ENCODE measurements at places on chromosomes 4 and X.

- no peak for DNase-seq
These were observed 19.4 kb upstream of the KLHL8 start for GRCh38 chr4:87239821-87240220.

- DNase-seq: no peak
These were observed 124.9 kb upstream of the CYSLTR1 start for GRCh38 chrX:78452356-78452755.

GRCh38 chr4:150229520-150229919, 151.3 kb downstream of the DCLK2 start:
- DNase-seq: no peak

- no peak for DNase-seq
These were observed 229.0 kb downstream of the ANK2 start for GRCh38 chr4:113278324-113278934.

DNA sequence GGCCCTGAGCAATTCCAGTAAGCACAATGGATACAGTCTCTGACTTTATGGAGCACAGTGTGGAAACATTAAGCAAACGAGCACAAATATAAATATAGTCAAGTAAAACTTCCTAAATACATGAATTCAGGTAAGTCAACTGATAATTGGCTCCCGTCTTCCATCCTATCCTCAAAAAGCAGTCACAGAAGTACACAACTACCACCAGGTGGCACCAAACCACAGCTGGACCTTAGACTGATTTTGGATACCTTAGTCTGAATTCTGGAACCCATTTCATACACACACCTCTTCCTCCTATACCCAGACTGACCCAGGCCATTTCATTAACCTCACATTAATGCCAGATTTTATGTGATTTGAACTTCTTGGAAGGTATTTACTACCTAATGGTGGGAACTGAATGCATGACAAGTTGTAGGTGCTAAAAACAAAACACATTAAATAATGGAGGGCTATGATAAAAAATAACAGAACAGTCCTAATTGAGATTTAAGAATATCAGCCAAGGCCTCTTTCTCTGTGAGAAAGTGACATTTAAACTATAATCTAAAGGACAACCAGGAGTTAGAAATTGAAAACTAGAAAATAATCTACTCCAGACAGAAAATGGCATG, 77.5 kb downstream of the ELF2 start:
- peak; percentile 44 for DNase-seq

GRCh38 chrX:151695583-151696340, 504 bp downstream of the PRRG3 start:
- DNase-seq: no peak

- DNase-seq: no peak
These were observed 113.3 kb upstream of the SHISA3 start for GRCh38 chr4:42284030-42284429.

DNA sequence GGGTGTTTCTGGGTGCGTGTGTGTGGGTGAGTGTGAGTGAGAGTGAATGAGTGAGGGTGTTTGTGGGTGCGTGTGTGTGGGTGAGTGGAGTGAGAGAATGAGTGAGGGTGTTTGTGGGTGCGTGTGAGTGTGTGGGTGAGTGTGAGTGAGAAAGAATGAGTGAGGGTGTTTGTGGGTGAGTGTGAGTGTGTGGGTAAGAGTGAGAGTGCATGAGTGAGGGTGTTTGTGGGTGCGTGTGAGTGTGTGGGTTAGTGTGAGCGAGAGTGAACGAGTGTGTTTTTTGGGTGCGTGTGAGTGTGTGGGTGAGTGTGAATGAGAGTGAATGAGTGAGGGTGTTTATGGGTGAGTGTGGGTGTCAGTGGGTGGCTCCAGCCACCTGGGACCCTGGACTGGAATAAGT, 1676.1 kb upstream of the TENM3 start:
- DNase-seq: no peak

DNA sequence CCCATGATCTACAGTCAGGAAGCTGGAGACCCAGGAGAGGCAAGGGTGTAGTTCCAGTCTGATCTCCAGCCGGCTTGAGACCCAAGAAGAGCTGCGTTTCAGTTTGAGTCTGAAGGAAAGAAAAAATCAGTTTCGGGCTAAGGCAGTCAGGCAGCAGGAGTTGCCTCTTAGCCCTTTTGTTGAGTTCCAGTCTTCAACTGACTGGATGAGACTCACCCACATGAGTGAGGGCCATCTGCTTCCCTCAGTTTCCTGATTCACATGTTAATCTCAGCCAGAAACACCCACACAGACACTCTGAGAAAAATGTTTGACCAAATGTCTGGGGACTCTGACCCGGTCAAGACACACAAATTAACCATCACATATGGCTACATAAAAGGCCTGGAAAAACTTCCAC, 73.6 kb upstream of the ELOVL6 start:
- no peak for DNase-seq

GRCh38 chr4:66273110-66273509, 602.8 kb upstream of the EPHA5 start:
- no peak for DNase-seq

GRCh38 chr4:143183513-143184216, 1.1 kb upstream of the USP38 start:
- no peak for DNase-seq

GRCh38 chr4:15400226-15400625, 27.6 kb upstream of the C1QTNF7 start:
- no peak for DNase-seq

- DNase-seq: no peak
These were observed 44.8 kb downstream of the NPFFR2 start for GRCh38 chr4:72076562-72076961.

DNA sequence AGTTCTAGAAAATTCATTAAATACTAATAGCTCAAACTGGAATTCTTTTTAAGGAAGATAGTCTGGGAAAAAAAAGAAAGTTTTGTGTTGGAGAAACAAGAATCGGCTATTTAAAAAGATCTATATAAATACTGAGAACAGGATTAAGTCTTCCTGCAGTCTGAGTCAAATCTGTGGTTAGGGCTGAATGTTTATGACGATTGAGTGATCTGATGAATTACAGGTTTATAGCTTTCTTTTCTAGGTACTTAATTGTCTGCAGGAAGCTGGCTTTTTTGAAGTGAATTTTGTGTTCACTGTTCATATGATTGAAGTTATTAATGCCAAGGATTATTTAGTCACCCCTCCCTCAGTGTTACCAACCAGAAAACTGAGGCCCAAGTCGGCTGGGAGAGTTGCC, 42.2 kb downstream of the TLL1 start:
- no peak for DNase-seq

DNA sequence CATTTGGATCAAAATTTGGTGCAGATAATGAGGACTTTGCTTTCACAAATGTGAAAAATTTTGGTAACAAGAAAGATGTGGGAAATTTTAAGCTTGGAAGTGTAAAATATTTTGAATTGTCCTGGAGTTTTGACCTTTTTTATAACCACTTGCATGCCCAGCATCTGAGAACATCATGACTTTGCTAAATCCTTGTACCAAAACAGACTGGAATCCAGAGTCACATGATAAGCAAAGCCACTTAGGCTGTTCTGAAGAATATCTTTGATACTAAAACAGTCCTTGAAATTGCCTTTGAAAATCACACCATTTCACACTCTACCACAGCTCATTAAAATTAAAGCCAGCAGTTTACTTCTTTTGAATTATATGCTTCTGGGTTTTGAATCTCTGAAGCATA, 2.5 kb upstream of the PPM1K start:
- no peak for DNase-seq

- DNase-seq: no peak
These were observed 808 bp downstream of the PRDM5 start for GRCh38 chr4:120921456-120922380.

DNA sequence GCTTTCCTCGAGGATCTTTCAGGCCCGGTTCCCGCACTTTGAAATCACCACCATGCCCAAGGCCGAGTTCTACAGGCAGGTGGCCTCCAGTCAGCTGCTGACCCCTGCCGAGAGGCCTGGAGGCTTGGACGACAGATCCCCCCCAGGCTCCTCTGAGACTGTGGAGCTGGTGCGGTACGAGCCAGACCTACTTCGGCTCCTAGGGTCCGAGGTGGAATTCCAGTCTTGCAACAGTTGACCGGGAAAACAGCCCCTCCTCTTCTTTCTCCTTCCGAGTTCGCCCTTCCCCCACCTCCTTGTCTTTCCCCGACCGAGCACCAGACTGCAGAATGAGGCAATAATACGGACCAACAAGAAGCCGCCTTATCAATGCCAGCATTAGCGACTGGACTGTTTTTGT, 54.4 kb downstream of the ELF4 start:
- no peak for DNase-seq

DNA sequence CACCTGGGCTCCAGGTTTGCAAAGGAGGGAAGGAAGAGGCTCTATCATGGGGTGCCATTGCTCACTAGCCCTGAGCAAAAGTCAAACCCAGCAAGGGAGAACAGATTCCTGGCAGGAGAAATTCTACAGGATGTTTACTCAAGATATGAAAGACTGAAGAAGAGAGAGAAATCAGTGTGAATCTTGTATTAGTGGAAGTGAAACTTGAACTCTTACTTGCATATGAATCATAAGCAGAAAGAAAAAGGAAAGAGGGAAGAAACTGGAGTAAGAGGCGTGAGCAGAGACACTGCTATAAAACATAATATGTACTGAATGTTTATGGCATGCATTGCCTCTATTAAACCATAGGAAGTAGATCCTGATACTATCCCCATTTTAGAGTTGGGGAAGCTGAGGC, 60.9 kb downstream of the C4orf46 start:
- DNase-seq: no peak

DNA sequence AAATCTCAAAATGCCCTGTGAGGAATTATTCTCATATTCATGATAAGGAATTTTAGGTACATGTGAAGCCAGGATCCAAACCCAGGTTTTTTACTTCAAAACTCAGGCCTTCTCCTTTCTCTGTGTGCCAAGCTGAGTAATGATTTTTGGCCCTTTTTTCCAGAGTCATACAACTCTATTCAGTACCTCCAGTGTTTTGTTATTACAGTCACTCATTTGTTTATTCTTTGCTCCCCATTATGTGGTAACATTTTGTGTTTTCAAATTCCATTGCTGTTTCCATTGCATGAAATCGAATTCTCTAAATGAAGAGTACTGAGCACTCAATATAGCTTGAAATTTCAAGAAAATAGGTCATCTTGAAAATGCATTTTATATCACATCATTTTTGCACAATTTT, 315.4 kb downstream of the NR3C2 start:
- no peak for DNase-seq

DNA sequence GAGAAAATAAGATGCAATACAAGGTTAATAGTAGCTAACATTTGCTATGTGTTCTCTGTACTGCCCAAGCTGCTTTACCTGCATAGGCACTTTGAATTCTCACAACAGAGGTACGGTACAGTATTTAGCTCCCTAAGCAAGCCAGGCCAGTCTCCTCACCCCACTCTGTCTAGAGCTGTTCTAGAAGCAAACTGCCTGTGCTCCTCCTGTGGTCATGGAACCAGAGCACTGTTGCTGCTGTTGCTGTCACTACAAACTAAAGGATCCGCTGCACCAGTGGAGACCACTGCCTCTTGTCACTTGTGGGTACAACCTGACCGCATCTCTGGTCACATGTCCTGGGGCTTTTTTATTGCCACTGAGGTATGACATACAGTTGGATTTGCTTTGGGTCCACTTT, 19.6 kb downstream of the ZNF330 start:
- no peak for DNase-seq

GRCh38 chr4:41870035-41870434, 65.2 kb upstream of the TMEM33 start:
- DNase-seq: no peak

GRCh38 chr4:141376769-141377168, 156.1 kb downstream of the ZNF330 start:
- DNase-seq: no peak

GRCh38 chr4:185682236-185682635, 129.8 kb downstream of the SORBS2 start:
- DNase-seq: no peak

GRCh38 chr4:137651128-137651527, 118.8 kb upstream of the PCDH18 start:
- DNase-seq: no peak

DNA sequence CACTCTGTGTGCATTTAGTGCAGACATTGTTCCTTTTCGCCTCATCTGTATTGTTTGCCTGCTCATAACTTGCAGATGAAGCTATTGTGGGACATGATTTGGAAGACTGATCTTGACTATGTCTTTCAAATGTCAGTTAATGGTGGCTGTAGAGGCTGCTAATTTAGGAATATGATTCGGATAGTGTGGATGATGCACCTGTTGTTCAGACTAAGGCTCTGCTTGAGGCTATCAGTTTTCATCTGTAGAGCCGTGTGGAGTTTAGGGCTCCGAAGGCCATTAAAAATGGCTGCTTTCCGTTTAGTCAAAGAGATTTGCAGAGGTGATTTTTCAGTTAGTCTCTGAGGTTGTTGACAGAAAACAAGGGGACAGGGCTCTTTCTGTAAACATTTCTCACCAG, 102.0 kb downstream of the GBA3 start:
- no peak for DNase-seq

DNA sequence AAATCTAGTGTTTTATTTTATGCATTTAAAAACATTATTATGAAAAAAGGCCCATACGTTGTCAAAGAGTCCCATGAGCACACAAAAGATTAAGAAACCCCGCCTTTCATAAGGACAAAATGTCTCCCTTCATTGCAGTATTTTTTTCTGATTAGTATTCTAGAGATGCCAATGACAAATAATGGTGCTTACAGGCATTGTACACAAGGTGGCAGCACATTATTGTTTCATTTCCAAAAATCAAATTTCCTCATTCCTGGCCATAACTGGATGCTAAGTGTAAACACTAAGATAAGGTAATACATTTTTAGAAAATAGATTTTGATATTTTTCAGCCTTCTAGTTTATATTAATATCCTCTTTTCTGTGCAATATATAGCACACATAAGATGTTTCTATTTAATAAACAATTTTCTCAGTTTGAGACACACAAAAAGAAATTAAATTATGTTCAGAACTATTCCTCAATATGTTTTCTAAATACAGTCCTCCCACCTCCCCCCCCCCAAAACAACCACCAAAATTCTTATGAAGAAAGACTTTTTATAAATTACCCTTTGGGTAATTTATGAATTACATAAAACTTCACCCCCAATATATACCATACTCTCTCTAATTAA, 47.7 kb downstream of the TIGD2 start:
- peak; percentile 0 for DNase-seq

DNA sequence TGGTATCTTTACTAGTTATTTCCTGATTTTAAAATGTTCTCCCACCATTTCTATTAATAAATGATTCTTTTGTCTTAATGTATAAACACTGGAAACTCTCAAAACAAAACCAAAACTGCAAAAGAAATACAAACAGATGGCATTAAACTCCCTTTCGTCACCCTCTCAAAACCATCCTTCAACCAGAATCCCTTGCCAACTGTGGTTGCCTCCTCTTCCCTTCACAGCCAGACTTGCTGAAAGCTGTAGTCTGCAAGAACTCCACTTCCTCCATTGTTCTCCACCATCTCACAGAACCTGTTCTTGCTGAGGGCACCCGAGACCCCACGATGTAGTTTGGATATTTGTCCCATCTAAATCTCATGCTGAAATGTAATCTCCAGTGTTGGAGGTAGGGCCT, 96.5 kb downstream of the WWC2 start:
- no peak for DNase-seq

DNA sequence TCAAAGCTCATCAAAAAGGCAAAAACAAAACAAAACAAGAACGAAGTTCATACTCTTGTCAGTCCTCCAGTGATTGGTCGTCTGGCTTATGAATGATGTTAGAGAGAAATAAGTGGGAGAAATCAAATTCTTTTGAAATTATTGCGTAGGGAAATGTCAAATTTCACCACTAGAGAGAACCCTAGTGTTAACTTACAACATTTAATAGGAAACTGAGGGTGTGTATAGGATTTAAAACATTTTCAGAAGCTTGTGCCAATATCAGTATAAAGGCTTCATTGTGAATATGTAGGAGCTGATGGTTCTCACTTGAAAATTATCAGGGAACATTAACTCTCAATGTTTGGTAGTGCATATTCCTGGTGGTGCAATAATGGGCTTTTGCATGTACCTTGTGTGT, 17.4 kb downstream of the ADH6 start:
- no peak for DNase-seq
